Uterus (tissue), 4 donors: ENCODE measurements at places on chromosomes 16 and 17. TPM values are rescaled to one million over a fixed set of nuclear protein-coding genes. Genes with fewer than 3 reads are reported as not detected.

UTP18 gene
- total RNA-seq, result 28.7 TPM

CLDN9 gene
- total RNA-seq, result 1.8 TPM

DNA sequence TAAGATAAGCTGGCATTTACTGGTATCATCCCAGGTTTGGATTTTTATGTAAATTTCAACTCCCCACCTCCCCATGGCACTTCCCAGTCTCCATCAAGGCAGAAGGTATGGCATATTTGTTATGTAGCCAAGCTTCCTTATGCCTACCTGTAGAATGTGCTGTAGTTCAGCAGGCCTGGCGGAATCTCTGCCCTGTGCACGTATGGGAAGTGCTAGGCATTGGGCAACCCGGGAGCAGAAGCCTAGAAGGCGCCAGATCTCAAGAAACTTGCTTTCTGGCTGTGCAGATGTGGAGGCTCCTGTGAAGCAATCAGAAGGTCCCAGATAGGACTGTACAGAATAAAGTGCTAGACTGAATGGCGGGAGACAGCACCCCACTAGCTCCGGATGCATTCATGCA lies 64.7 kb downstream of the SNX20 start:
- no peak for DNase-seq

DNA sequence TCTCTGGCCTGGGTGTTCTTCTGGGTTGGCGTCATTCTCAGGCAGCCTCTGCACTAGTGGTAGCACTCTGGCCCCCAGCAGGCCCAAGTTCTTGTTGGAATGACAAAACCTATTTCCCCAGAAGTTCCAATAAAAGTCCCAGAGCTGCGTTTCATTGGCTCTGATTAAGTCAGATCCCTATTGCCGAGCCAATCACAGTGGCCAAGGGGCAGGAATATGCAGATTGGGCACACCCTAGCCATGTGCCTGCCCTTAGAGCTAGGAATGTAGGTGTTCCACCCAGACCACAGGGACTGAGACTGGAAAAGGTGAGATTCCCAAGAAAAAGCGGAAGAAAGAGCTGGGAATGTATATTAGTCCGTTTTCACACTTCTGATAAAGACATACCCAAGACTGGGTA lies 44.9 kb upstream of the POLR3E start:
- no peak for DNase-seq

- DNase-seq, result no peak
Measured at GRCh38 chr17:45139533-45139920, 4.0 kb downstream of the ACBD4 start.

DNA sequence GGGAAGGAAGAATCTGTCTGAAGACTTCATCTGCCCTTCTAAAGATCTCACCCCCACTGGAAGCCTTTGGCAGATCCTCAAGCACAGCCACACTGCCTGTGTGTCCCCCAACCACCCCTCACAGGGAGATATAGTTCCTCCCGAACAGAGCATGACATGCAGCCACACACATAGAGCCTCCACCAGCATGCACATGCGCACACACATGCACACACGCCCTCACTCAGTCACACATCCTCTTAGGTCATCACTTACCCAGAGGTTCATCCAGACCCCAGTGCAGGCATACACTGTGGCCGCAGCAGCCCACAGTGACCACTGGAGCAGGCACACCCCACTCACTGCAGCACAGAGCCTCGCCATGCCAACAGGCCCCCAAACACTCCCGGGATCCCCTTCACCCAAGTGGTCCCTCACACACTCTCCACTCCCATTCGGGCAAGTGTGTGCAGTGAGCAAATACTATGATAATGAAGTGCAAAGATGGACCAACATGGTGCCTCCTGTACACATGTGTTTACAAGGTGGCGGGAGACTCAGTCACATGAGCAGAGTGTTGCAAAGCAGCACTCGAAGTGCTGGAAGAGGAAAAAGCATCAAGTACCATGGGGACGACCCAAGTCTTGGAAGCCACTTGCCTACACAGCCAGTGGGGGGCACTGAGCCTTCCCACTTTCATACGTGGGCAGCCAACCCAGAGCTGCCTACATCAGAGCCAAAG lies 17.0 kb upstream of the SP6 start:
- DNase-seq, result no peak

GRCh38 chr16:27195941-27196595 lies 7.3 kb upstream of the KDM8 start:
- DNase-seq, result no peak

DNA sequence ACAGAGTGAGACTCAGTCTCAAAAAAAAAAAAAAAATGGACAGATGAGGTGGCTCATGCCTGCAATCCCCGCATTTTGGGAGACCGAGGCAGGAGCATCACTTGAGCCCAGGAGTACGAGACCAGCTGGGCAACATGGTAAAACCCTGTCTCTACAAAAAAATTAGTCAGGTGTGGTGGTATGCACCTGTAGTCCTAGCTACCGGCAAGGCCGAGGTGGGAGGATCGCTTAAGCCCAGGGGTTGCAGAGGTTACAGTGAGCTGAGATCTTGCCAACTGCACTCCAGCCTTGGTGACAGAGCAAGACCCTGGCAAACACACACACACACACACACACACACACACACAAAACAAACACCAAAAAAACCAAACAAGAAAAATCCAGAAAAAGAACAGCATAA lies 7.7 kb upstream of the ENGASE start:
- DNase-seq, result no peak
